ENCODE measurements at places on chromosomes 6 and 20. TPM values are rescaled to one million over a fixed set of nuclear protein-coding genes. Genes with fewer than 3 reads are reported as not detected.

MEI4 gene
- not detected for polyA plus RNA-seq

COL20A1 gene
- polyA plus RNA-seq = not detected

TRPC4AP gene
- 111 TPM for polyA plus RNA-seq

RCAN2 gene
- 7.4 TPM for polyA plus RNA-seq

NMBR gene
- 0.07 TPM for polyA plus RNA-seq

PROKR2 gene
- polyA plus RNA-seq = not detected

CFAP206 gene
- 0.07 TPM for polyA plus RNA-seq

KCNK15 gene
- 0.58 TPM for polyA plus RNA-seq

WFDC5 gene
- polyA plus RNA-seq = not detected

CTCFL gene
- polyA plus RNA-seq = not detected

SLC17A9 gene
- 14.4 TPM for polyA plus RNA-seq

FAM83B gene
- not detected for polyA plus RNA-seq

RHAG gene
- not detected for polyA plus RNA-seq

PCSK2 gene
- not detected for polyA plus RNA-seq

IPCEF1 gene
- polyA plus RNA-seq = 0.02 TPM

LY6G6F gene
- polyA plus RNA-seq = not detected

EPPIN gene
- not detected for polyA plus RNA-seq

PKIB gene
- not detected for polyA plus RNA-seq

PRSS16 gene
- polyA plus RNA-seq = 0.21 TPM

USP49 gene
- 1.6 TPM for polyA plus RNA-seq

GSTA4 gene
- 35.1 TPM for polyA plus RNA-seq

DLL1 gene
- polyA plus RNA-seq = 0.53 TPM

RSPH9 gene
- polyA plus RNA-seq = 0.77 TPM

METTL24 gene
- 0.13 TPM for polyA plus RNA-seq

PNLDC1 gene
- polyA plus RNA-seq = not detected

SPTLC3 gene
- polyA plus RNA-seq = 0.27 TPM

GJA10 gene
- not detected for polyA plus RNA-seq

SLC13A3 gene
- 3.5 TPM for polyA plus RNA-seq

TCF15 gene
- polyA plus RNA-seq = not detected

C6orf118 gene
- not detected for polyA plus RNA-seq

SIGLEC1 gene
- polyA plus RNA-seq = not detected

SLC17A1 gene
- not detected for polyA plus RNA-seq

ADGRF5 gene
- not detected for polyA plus RNA-seq

OPRL1 gene
- 0.97 TPM for polyA plus RNA-seq

CD40 gene
- polyA plus RNA-seq = 11.6 TPM

KCNK16 gene
- not detected for polyA plus RNA-seq

MEP1A gene
- not detected for polyA plus RNA-seq

OR2J3 gene
- not detected for polyA plus RNA-seq

ANGPT4 gene
- not detected for polyA plus RNA-seq

PRKN gene
- 0.42 TPM for polyA plus RNA-seq

CST2 gene
- polyA plus RNA-seq = not detected

ABHD16B gene
- polyA plus RNA-seq = not detected

NKX2-4 gene
- polyA plus RNA-seq = not detected

OPN5 gene
- not detected for polyA plus RNA-seq

VGLL2 gene
- polyA plus RNA-seq = not detected

HSPA1L gene
- polyA plus RNA-seq = 0.99 TPM

PPIL4 gene
- 2.6 TPM for polyA plus RNA-seq

MAD2L1BP gene
- 37.7 TPM for polyA plus RNA-seq
